Panc1 (cell line): ENCODE measurements at places on chromosomes 7 and 10. TPM values are rescaled to one million over a fixed set of nuclear protein-coding genes. Genes with fewer than 3 reads are reported as not detected.

DNA sequence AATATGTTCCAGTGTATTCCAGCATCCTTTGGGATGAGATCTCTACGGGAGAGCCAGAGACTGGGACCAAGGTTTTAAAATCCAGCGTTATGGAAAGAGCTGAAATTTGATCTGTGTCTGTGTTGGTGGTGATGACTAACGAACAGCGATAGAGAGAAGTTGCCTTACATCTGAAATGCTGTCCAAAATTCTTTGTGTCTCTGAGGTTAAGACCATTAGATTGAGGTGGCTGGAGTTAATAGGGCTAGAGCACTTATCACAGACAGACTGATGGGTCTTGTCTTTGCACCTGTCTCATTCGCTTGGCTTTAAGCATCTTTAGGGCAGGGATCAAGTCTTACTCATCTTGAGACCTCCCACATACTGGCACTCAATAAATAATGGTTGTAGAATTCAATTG is 41.0 kb upstream of the RAPGEF5 start:
- no peak for DNase-seq

GSTO1 gene
- 134 TPM for total RNA-seq

GPR85 gene
- total RNA-seq, result not detected

DNA sequence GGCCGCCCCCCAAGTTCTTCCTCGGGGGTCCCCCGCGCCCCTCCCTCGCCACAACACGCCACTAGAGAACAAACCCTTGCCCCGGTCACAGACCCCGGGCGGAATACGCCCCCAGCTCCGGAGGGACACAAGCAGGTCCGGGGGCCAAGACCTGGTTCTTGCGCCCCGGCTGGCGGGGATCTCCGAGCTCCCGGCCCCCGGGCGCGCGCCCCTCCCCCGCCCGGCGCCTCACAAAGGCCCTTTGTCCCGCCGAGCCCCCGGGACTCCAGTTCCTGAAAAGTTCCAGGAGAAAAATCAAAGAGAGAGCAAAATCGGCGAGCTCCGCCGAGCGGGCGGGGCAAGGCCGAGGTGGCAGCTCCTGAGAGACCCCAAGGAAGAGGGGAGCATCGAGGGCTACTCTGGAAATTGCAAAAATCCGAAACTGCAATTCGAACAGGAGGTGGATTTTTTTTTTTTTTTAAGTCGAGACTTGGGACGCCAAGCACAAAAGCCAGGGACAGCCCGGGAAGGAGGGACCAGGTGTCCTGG is 4.0 kb downstream of the TNRC18 start:
- DNase-seq, result no peak

- no peak for DNase-seq
These were observed 21.6 kb downstream of the LIPJ start for GRCh38 chr10:88608052-88608732.

DNA sequence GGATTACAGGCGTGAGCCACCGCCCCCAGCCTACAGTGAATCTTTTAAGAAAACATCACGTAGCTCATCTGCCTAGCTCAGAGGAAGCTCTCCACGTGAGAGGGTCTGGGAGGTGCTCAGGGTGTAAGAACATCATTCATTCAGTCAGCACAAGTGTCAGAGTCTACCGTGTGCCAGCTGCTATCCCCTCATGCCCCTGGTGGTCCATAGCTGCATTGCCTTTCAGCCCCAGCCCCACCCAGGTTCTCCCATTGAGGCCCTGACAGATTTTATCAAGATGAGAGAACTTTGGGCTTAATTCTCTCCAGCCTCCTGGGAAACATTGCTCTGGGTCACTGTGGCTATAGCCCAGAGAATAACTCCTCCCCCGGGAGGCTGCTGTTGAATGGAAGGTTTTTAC is 45.1 kb downstream of the ZNF503 start:
- no peak for DNase-seq

MARCHF5 gene
- total RNA-seq, result 66.2 TPM

DNA sequence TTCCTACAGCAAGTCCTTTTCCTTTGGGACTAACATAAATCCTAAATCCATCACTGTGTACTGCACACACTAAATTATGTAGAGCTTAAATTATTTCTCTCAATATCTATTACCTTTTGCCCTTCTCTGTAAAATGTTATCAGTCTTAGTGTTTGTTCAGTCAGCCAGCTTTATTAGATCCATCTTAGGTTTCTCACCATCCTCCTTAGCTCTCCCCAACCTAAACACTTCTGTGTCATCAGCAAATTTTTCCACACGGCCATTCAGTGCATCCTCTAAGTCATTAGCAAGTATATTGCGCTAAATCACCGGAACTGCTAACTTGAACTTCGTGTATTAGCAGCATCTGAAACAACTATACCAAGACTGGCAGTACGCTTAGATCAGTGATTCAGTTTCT is 142.1 kb upstream of the ZNF438 start:
- DNase-seq, result no peak

GRCh38 chr7:1675673-1676549 is 5.8 kb downstream of the ELFN1 start:
- DNase-seq, result no peak
